Activated CD8-positive, alpha-beta memory T cell treated with anti-CD3 and anti-CD28 coated beads for 1 hour (primary cell): ENCODE measurements at places on chromosomes 7 and 10.

- DNase-seq, result no peak
Measured at GRCh38 chr10:47045331-47045861, 134.2 kb downstream of the PTPN20 start.

GRCh38 chr10:123808286-123808685, 83.3 kb downstream of the CPXM2 start:
- no peak for DNase-seq

DNA sequence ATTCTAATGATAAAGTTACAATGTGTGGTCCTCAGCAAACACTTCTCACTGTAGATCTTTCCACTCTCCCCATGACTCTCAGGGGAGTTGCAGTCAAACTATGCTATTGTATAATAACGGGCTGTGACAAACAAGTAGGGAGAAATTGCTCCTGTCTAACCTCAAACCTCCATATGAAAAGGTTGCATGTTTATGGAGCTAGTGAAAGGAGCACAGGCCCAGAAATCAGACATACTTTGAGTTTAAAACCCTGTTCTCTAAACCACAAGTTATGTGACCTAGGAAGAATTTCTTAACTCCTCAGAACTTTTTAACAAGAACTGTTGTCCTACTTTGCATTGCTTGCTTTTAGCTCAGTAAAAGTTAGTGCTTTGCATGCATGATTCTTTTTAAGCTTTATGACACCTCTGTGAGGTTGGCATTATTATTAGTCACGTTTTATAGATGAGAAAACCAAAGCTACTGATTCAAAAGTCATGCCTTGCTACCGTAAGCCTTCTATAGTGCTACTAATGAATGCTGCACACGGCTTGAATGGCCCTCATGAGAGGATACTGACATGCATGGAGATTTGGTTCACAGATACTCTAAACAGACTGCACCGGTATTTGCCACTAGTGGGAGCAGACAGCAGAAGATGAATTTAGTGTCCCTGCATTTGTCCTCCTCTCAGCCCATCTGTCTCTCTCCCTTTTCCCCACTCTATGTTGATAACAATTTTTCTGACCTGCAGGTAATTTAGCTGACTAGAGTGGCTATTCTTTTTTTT, 129.5 kb upstream of the PCGF5 start:
- DNase-seq, result no peak

- DNase-seq, result no peak
Measured at GRCh38 chr10:128237710-128238109, 111.5 kb upstream of the MKI67 start.

DNA sequence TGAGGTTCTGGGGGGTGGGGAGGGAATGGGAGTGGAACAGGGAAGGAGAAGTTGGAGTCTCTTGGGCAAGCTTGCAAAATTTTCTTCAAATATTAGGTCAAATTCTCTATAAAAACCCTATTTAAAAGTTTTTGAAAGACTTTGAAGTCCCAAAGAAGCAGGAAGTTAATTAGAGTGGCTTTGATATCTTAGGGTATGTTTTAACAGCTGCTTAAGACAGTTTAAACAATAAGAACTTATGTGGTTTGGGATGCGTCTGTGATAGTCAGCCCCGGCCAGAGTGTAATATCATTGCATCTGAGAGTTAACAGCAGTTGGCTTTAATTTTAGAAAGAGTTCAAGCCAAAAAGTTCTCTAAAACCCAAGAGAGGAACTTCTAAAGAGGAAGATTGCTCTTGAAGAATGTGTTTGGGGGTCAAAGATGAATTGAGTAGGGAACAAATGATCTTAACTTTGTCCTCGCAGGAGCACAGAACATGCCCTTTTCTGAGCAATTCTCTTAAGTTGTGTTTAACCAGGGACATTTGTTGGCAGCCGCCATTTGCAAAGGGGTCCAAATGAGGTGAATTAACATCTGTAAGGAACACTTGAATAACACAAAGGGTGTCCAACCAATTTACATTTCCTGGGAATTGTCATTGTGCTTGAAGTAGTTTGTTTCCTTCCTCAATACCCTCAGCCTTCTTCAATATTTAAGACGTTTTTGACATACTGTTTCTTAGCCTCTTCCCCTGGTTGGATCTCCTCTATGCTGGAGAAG, 182.4 kb downstream of the PTEN start:
- no peak for DNase-seq

- no peak for DNase-seq
Measured at GRCh38 chr7:41097501-41097900, 605.4 kb downstream of the INHBA start.

- no peak for DNase-seq
Measured at GRCh38 chr7:74371381-74372341, 82.0 kb upstream of the GTF2IRD1 start.

DNA sequence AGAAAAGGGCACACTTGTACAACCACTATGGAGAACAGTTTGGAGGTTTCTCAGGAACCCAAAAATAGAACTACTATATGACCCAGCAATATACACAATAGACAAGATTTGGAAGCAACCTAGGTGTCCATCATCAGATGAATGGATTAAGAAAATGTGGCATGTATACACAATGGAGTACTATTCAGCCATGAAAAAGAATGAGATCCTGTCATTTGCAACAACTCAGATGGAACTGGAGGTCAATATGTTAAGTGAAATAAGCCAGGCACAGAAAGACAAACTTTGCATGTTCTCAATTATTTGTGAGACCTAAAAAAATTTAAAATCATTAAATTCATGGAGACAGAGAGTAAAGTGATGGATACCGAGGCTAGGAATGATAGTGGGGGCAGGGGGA, 118.8 kb downstream of the ZNF467 start:
- DNase-seq, result no peak

- DNase-seq, result no peak
Measured at GRCh38 chr10:94485094-94485493, 60.5 kb upstream of the HELLS start.

DNA sequence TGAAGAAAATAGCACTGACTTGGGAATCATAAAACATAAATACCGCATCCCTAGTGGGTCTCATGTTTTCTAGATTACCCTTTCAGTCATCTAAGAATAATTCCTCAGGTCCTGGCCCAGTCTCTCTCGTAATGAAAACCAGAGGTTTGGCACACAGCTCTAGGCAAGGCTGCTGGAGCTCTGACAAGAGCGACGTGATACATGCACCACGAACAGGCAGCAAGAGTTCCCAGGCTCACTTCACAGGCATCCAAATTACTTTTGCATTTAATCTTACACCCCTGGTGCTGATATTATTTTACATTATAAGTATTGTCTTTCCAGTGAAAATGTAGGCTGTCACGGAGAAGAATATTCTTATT, 105.2 kb downstream of the THSD7A start:
- no peak for DNase-seq

- no peak for DNase-seq
Measured at GRCh38 chr7:150897502-150898474, 45.5 kb downstream of the AOC1 start.

DNA sequence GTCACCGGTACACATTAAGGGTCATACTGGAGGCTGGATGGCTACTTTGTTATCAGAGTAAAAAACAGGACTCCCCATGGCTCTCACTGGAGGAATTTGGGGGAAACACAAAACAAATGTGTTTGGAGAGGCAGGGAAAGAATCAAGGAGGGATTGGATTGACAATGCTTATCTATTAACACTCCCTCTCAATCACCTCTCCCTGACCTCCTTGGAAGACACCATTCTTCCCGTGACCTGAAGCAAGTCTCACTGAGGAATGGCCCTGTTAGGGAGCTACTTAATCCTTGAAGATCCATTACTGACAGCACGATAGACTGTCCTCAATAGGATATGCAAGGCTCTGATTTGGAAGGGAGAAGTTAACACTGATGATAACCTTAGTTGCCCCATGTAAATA, 242.1 kb upstream of the PTN start:
- DNase-seq, result no peak

DNA sequence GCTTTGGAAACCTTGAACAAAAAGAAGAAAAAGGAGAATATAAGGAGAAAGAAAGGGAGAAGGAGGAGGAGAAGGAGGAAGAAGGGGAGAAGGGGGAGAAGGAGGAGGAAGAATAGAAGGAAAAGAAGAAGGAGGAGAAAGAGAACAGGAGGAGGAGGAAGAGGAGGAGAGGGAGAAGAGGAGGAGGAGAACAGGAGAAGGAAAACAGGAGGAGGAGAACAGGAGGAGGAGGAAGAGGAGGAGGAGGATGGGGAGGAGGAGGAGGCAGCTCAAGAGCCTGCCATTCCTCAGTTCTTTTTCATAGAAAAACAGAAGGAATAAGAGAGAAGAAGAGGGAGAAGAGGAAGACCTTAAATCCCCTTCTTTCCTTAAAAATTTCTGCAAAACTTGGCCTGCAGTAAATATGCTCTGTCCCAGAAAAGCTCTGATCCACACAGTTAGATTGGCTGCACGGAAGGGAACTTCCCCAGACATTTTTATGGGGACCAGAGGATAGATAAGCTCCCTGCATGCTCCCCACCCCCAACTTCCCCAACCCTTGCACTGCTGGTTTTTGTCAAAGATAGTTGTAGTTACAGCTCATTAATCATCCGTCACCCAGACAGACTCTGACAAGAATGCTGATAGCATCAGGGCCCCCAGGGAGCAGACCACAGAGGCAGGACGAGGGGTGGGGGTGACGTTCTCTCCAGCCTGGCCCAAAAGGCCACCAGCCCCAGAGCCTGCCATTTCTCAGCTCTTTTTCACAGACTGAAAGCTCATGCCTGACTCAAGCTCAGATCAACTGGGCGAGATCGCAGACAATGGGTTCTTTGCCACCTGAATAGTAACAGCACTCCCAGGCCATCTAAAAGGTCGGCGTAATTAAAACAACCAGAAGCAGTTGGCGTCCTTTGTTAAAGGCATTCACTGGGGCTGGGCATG, 34.5 kb upstream of the LYZL1 start:
- no peak for DNase-seq

DNA sequence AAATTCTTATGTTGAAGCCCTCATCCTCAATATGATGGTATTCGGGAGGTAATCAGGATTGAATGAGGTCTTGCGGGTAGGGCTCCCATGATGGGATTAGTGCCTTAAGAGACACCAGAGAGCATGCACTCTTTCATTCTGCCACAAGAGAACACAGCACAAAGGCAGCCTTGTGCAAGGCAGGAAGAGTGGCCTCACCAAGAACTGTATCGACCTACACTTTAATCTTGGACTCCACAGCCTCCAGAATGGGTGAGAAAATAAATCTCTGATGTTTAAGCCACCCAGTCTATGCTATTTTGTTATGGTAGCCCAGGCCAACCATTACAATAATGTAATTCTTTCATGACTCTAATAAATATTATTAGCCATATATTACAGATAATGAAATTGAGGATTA, 8.4 kb downstream of the SEM1 start:
- DNase-seq, result no peak

- DNase-seq, result no peak
Measured at GRCh38 chr10:79069325-79070080, 737 bp downstream of the ZMIZ1 start.

DNA sequence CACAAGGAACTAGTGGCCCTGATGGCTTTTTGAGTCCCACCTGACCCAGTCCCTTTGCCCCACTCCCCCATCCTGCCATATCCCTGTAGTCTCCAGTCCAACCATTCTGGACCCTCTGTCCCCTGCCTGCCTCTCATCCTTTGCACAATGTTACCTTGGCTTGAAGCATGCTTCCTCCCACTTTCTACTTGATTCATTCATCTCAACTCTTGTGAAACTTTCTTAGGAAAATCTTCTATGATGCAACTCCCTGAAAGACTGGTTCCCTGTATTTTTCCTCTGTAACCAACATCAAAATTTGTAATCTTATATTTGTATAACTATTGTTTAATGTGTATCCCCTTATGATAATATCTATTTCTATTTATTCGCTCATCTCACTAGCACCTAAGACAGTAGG, 151.5 kb downstream of the LRRTM3 start:
- DNase-seq, result no peak

GRCh38 chr7:24705461-24705954, 51.8 kb downstream of the GSDME start:
- DNase-seq, result no peak

DNA sequence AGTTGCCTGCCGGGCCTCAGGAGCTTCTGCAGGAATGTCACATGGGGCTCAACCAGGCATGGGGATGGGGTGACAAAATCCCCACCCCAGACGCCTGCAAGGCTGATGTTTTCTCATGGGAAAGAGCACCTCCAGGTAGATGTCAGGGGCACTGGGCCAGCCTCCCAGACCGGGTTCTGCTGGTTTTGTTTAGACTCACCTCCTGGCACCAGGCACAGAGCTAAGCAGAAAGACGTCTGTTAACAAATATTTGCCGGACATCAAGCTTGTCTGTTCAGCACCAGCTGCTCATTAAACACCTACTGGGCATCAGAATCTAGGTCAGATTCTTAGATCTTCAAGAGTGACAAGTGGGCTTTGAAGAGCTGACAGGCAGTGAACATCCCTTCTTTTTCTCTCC, 34.9 kb upstream of the TCERG1L start:
- DNase-seq, result no peak

DNA sequence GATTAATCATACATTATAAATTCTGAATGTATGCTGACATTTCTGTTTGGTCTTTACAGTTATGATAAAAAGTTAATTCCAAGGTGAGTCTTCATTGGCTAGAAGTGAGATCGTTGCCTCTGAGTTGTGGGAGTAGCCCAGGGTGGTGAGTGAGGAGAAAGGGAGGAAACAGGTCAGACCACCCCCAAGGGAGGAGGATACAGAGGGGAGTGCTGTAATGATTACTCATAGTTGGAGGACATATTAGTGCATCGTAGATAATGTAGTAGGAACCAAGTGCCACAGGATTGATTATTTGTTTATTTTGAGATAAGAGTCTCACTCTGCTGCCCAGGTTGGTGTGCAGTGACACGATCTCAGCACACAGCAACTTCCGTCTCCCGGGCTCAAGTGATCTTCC, 672.2 kb downstream of the INHBA start:
- no peak for DNase-seq

DNA sequence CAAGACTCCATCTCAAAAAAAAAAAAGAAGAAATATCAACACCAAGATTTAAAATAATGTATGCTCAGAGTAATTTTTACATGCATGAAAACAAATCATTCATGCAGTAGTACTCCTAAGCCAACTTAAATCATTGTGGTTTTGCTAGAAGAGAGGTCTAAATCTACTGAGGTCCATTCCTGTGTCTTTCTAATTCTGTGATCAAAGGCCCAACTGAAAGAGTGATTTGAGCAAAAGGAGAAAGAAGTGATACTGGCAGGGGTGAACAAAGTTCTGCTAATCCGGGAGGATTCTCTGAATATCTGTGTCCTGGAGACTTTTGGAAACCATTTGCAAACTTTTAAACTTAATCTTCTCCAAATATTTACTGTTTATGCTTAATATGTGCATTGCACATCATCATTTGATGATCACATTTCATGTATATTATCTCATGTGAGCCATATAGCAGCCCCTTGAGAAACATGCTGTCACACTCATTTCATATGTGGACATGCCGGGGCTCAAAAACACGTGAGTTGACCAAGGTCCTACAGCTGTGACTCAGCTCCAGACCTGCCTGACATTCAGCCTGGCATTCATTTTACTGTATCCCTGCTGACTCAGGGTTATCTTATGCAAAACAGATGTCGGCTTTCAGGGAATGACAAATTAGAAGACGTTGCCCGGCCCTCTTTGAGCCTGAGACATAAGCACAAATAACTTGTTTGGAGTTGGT, 76.4 kb downstream of the FAM107B start:
- no peak for DNase-seq
